Right lung (tissue), 10 donors: ENCODE measurements at places on chromosomes 5 and 9. TPM values are rescaled to one million over a fixed set of nuclear protein-coding genes. Genes with fewer than 3 reads are reported as not detected.

The ERCC8 gene
- 21.5 TPM for polyA plus RNA-seq

The DROSHA gene
- polyA plus RNA-seq = 94.2 TPM

The TRAF1 gene
- 9.7 TPM for polyA plus RNA-seq

The SV2C gene
- polyA plus RNA-seq = 0.30 TPM

The GPR21 gene
- polyA plus RNA-seq = 0.71 TPM
